ENCODE measurements at places on chromosomes 16 and 17. TPM values are rescaled to one million over a fixed set of nuclear protein-coding genes. Genes with fewer than 3 reads are reported as not detected.

DNA sequence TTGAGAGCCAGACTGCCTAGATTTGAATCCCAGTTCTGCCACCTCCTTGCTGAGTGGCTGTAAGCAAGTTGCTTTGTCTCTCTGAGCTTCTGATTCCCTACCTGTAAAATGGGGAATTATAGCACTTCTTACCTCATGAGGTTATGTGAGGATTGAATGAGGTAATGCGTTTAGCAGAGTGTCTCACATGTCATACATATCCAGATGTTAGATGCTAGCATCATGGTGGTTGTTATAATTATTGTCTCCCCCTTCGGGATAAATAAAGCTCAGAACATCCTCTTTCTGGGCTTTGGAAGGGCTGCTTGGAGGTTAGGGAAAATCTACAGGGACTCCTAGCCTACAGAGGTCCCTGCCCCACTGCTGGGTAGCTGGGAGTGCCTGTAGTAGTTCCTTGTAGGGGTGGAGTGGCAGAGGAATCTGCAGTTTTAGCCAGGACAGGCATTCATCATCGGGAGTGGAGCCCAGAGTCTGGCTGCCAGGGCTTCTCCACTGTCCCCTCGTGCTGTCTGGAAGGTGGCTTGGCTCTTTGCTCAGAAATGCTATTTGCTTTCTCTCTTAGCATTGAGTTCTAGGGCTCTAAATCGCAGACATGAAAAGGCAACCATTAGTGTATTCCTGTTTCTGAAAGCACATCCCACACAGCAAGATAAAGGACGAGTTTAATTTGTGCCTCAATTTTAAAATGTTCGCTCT lies 137.9 kb upstream of the CACNG3 start:
- no peak for ATAC-seq

GRCh38 chr16:27980919-27981700 lies 82.4 kb downstream of the GSG1L start:
- no peak for ATAC-seq

Gene SLFN14
- not detected for total RNA-seq

Gene CCDC78
- total RNA-seq: not detected

- no peak for ATAC-seq
These were observed 322.6 kb upstream of the XYLT1 start for GRCh38 chr16:17793354-17793753.

- no peak for ATAC-seq
These were observed 841 bp upstream of the IGFALS start for GRCh38 chr16:1794221-1794871.

Gene ATP2C2
- 1.3 TPM for total RNA-seq

DNA sequence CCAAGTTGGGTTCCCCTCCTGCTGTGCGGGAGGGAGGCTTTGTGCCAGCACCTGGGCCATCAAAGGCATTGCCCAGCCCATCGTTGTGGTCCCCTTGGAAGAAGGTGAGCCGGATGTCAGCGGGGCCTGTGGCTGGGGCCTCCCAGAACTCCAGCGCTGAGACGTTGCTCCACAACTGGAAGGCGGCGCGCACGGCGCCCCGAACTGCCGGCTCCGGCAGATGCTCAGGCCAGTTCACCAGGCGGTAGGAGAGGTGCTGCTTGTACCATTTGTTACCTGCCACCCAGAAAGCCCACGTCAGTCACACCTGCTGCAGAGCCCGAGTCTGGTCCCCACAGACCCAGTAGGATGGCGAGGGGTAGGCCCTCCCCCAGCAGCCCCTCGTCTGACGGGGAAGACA lies 12.4 kb downstream of the C17orf50 start:
- no peak for ATAC-seq

DNA sequence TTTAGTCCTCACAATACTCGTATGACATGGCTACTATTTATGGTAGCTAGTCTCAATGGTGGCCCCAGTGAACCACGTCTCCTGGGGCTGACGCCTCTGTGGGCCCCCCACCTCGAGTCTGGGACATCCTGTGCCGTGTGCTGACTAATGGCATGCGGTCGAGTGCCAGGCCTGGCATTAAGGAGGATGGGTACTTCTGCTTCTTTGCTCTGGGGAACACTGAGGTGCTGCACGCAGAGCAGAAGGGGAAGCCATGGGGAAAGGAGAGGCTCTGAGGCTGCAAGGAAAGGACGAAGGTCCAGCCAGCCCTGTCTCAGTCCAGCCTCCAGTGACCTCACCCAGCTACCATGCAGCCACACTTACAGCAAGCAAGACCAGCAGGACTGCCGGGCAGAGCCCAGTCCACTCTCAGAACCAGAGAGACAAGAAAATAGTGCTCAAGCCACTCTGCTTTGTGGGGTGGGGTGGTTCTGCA lies 5.7 kb upstream of the MPRIP start:
- ATAC-seq: peak; percentile 38

GRCh38 chr17:78784352-78784751 lies 2.3 kb upstream of the CYTH1 start:
- ATAC-seq: no peak

DNA sequence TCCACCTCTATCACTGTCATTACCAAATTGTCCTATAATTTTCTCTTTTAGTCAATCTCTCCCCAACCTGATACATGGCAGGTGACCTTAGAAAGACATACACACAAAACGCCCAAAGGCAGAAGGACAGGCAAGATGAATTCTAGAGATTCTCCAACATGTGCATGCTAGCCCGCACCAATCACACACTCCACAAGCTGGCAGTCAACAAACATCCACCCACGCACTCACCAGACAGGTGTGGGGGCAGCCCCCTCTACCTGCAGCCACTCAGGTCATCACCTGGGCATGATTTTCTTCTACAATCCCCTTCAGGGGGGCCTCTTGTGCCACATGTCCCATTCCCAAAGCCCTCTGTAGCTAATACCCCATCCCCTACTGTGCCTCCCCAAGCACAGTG lies 9.5 kb downstream of the MPP2 start:
- no peak for ATAC-seq

Gene SHBG
- total RNA-seq: 0.40 TPM

GRCh38 chr16:9092282-9092977 lies 986 bp downstream of the HAPSTR1 start:
- no peak for ATAC-seq

Gene KRTAP1-5
- not detected for total RNA-seq

GRCh38 chr17:70144260-70144846 lies 25.0 kb upstream of the KCNJ2 start:
- ATAC-seq: no peak

DNA sequence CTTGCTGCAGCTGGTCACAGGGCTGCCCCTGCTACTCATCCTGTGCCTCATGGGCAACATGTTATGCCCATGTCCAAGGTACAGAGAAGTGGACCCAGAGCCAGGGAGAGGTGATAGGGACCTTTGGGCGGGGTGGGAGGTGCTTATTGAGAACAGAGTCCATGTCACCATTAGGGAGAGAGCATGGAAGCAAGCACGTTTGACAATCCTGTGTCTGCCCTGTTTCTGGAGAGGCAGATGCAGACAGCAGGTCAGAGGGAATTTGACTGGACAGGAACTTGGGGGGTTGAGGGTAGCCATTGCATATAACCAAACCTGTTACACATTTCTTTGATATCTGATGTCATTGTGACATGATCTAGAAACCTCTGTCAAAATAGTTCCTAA lies 14.3 kb upstream of the ARL4D start:
- ATAC-seq: no peak

- ATAC-seq: no peak
These were observed 3.4 kb downstream of the MT1G start for GRCh38 chr16:56664506-56664905.

DNA sequence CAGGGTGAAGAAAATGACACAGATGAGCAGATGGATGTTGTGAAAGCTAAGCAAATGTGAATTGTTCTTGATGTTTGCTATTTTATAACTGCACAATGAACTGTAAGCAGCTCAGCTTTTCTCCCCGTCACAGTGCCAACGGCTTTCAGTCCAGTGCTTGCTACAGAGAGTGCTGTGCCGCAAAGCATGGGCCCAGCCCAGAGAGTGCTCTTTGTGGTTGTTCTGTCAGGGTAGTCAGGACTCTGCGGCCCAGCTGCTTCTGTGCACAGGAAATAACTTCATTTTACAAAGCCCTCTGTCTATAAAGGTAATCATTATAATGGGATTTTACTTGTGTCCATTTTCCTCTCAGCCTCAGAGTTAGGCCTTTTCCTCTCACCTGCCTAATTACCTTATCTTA lies 39.1 kb downstream of the CDRT15 start:
- ATAC-seq: no peak

GRCh38 chr17:78970834-78971755 lies 8.6 kb downstream of the LGALS3BP start:
- ATAC-seq: peak; percentile 31

DNA sequence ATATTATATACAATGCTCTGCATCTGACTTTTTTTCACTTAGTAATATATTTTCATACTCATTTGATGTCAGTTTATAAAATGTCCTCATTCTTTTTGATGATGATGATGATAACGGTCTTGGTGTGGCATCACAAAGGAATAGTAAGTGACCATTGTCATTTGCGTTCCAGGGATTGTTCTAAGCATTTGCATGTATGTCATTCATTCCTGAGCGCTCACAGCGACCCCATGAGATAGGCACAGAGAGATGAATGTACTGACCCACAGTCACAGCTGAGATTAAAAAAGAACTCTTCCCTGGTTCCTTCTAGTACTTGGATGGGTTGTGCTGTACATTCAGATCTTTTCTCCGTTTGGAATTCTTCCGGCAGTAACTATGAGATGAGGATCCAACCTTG lies 21.2 kb upstream of the MSI2 start:
- ATAC-seq: no peak

- peak; percentile 77 for ATAC-seq
These were observed 370.2 kb upstream of the MAF start for GRCh38 chr16:79970551-79971236.

Gene CCDC92B
- not detected for total RNA-seq

- no peak for ATAC-seq
These were observed 375 bp upstream of the SPN start for GRCh38 chr16:29662729-29663015.

DNA sequence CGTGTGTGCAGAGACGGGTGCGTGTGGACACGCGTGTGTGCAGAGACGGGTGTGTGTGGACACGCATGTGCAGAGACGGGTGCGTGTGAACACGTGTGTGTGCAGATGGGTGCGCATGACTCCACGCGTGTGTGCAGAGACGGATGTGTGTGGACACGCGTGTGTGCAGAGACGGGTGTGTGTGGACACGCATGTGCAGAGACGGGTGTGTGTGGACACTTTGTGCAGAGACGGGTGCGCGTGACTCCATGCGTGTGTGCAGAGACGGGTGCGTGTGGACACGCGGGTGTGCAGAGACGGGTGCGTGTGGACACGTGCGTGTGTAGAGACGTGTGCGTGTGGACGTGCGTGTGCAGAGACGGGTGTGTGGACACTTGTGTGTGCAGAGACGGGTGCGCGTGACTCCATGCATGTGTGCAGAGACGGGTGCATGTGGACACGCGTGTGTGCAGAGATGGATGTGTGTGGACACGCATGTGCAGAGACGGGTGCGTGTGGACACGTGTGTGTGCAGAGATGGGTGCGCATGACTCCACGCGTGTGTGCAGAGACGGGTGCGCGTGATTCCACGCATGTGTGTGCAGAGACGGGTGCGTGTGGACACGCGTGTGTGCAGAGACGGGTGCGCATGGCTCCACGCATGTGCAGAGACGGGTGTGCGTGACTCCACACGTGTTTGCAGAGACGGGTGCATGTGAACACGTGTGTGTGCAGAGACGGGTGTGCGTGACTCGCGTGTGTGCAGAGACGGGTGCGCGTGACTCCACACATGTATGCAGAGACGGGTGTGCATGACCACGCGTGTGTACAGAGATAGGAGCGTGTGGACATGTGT lies 1.6 kb upstream of the CD7 start:
- ATAC-seq: no peak

DNA sequence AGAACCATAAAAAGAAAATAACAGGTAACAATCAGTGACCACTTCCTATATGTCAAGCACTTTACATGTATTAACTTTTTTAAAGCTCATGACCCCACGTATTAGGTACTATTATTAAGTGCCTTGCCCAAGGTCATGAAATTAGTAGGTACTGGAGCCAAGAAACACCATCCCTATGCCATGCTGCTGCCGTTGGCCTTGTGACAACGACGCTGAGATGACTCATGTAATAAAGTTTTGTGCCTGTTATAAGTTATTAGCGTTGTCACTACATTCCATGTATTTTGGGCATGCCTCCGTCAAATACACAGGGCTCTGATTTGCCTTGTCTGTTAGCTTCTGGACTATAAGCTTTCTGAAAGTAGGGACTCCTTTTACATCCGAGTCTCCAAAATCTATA lies 1.4 kb downstream of the BBS2 start:
- no peak for ATAC-seq

GRCh38 chr17:47636273-47637030 lies 13.3 kb upstream of the KPNB1 start:
- ATAC-seq: no peak

Gene ERN2
- not detected for total RNA-seq

GRCh38 chr17:11506635-11507034 lies 91.6 kb upstream of the DNAH9 start:
- ATAC-seq: no peak

- no peak for ATAC-seq
These were observed 21.3 kb upstream of the MFSD6L start for GRCh38 chr17:8820311-8821010.

DNA sequence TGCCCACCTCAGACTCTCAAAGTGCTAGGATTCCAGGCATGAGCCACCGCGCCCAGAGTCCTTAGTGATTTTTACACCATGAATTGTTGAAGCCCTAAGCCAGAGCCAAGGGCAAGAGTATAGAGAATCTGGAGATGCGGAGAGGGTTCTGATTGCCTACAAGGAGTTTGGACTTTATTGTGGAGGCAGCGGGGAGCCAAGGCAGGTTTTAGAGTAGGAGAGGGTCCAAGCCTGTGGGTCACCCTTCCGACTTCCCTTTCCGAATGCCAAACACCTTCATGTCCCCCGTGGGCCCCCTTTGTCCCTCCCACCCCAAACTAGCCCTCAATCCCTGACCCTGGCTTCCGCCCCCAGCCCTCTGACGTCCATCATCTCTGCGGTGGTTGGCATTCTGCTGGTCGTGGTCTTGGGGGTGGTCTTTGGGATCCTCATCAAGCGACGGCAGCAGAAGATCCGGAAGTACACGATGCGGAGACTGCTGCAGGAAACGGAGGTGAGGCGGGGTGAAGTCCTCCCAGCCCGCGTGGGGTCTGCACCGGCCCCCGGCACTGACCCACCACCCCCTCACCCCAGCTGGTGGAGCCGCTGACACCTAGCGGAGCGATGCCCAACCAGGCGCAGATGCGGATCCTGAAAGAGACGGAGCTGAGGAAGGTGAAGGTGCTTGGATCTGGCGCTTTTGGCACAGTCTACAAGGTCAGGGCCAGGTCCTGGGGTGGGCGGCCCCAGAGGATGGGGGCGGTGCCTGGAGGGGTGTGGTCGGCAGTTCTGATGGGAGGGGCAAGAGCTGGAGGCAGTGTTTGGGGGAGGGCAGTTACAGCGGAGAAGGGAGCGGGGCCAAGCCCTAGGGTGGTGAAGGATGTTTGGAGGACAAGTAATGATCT lies 7.1 kb downstream of the MIEN1 start:
- ATAC-seq: no peak

Gene PFAS
- 17.0 TPM for total RNA-seq

All from gastroesophageal sphincter (tissue), 4 donors.